Astrocyte (in vitro differentiated cells and primary cell): ENCODE measurements at places on chromosomes 1 and 21. TPM values are rescaled to one million over a fixed set of nuclear protein-coding genes. Genes with fewer than 3 reads are reported as not detected.
A peak's percentile ranks its signal among the peaks of the same experiment; 100 is the strongest.

Gene PPIAL4G
- total RNA-seq, result not detected in 2 replicates

Gene CFHR3
- total RNA-seq, result not detected in 2 replicates

Gene SORT1
- 135 and 138 TPM in 2 replicates for total RNA-seq

Gene LCE2C
- not detected in 2 replicates for total RNA-seq

Gene OVAAL
- total RNA-seq, result not detected in 2 replicates

Gene TSPEAR
- not detected in 2 replicates for total RNA-seq

Gene SPATA21
- not detected in 2 replicates for total RNA-seq

Gene OR2T33
- not detected in 2 replicates for total RNA-seq

Gene RAB3B
- 40.0 and 49.2 TPM in 2 replicates for total RNA-seq

Gene CHODL
- total RNA-seq, result 0.36 and 0.38 TPM in 2 replicates

Gene SMG5
- total RNA-seq, result 75.6 and 81.4 TPM in 2 replicates

Gene HTR1D
- total RNA-seq, result 3.3 and 3.8 TPM in 2 replicates

Gene KIF21B
- total RNA-seq, result 4.7 and 5.6 TPM in 2 replicates

Gene PRKAA2
- 1.6 and 2.4 TPM in 2 replicates for total RNA-seq

Gene SLC1A7
- not detected in 2 replicates for total RNA-seq

Gene PRAMEF15
- total RNA-seq, result not detected in 2 replicates

Gene PPIH
- 23.5 and 28.5 TPM in 2 replicates for total RNA-seq

GRCh38 chr1:72526926-72527325 lies 244.6 kb upstream of the NEGR1 start:
- peak; percentile 87 for DNase-seq

DNA sequence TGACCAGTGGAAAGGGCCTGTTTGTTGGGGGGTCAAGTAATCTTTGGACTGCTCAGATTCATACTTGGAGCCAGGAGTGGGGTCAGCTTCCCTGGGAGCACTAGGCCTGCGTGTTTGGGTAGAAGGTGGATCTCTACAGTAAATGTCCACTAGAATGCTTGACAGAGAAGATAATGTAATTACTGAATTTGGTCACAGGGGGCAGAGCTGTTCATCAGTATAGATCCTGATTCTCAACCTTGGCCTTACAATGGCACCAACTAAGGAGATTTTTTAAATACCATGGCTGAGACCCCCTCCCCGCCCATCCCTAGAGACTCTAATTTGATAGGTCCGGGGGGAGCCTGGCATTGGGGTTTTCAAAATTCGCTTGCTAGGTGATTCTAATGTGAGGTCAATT lies 217.5 kb upstream of the PLXNA2 start:
- DNase-seq, result no peak

DNA sequence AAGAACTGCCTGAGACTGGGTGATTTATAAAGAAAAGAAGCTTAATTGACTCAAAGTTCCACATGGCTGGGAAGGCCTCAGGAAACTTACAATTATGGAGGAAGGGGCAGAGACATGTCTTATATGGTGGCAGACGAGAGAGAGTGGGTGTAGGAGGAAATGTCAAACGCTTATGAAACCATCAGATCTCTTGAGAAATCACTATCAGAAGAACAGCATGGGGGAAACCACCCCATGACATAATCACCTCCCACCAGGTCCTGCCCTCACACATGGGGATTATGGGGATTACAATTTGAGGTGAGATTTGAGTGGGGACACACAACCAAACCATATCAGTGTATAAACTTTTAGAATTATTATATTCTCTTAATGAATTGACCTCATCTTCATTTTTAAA lies 335.9 kb upstream of the DPYD start:
- DNase-seq, result no peak

DNA sequence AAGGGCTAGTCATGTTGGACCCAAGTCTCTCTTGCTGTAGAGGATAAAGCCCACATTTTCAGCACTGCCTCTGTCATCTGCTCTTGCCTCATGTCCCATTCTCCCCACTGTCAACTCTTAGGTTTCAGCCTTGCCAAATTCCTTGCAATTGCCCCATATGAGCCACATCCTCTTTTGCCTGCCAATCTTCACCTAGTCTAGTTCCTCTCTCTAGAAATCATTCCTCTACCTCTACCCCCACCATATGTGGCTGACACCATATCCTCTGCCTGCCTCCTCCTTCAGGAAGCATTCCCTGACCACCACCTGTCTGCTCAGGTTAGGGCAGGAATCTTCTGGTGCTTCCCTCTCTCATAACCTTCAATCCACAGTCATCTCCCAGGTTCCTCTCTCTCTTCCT lies 38.2 kb downstream of the SLC9A1 start:
- DNase-seq, result no peak

DNA sequence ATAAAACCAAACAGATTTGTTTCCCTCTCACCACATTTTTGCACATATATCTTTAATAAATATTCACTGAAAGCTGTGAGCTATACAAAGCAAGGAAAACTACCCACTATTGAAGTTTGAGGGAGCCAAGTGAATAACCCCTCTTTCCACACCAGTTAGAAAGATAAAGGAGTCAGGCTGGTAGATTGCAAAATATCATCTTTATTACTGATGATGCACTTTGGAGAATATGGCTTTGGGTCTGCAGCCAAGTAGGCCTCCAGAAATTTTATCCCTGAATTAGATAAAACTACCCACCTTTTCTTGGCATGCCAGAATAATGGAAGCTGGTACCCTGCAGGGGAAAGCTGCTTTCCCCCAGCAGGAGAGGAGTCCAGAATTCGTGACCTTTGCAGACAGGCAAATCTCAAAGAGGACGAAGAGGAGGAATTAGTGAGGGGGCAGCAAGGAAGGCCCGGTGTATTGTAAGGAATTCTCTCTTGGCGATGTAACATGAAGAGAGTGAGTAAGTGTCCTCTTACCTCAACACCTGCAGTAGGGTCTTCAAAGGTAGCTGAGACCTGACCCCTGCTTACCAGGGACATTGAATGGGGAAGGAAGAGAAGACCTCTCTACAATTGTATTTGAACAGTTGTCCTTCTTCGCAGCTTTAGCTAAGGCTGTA lies 84.7 kb downstream of the LRRC8D start:
- DNase-seq, result no peak

DNA sequence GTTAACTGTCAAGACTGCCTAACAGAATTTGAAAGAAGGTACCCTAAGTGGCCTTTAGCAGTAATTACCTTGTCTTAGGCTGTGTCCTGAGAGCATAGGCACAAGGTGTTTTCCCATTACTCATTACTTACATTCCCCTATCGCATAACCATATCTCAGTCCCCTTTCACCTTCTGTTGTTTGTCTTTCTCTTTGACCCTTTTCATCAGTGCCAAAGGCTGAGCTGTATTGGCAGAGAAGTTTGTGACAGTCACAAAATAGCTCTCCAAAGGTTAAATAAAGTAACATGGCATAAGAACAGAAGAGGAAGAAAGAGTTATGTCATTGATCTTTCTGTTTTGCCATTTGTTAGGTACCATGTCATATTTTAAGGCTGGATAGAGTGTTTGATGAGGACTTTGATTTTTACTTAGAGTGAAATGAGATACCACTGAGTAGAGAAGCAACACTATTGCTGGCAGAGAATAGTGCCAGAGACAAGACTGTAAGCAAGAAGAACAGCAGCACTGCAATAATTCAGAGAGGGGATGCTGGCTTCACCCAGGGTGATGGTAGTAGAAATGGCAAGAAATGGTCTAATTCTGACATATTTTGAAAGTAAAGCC lies 497.8 kb downstream of the TTLL7 start:
- DNase-seq, result no peak

DNA sequence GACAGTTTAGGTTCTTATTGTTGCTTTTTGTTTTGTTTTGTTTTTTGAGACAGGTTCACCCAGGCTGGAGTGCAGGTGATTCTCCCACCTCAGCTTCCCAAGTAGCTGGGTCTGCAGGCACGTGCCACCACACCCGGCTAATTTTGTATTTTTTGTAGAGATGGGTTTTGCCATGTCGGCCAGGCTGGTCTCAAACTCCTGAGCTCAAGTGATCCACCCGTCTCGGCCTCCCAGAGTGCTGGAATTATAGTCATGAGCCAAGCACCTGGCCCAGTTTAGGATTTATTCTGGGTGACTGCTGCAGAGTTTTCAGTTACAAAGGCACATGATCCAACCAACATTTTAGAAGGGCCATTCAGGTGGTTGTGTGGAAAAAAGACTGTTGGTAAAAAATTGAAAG lies 102.0 kb downstream of the SPAG17 start:
- no peak for DNase-seq

DNA sequence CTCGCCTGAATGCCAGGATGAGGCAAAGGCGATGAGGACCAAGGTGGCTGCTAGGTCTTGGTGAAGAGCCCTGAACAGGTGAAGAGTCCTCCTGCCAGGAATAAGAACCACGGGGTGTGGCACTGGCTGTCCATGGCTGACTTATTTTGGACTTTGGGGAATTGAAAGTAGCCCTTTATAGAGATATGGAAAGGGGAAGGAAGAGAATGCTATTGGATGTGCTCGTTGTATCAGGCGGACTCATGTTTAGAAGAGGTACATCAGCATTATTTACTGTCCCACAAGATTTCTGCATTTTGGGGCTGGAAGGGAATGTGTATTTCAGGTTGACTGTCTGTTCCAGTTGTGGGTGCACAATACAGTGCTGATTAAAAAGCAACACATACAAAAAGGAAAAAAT lies 465.8 kb downstream of the DSCAM start:
- no peak for DNase-seq

DNA sequence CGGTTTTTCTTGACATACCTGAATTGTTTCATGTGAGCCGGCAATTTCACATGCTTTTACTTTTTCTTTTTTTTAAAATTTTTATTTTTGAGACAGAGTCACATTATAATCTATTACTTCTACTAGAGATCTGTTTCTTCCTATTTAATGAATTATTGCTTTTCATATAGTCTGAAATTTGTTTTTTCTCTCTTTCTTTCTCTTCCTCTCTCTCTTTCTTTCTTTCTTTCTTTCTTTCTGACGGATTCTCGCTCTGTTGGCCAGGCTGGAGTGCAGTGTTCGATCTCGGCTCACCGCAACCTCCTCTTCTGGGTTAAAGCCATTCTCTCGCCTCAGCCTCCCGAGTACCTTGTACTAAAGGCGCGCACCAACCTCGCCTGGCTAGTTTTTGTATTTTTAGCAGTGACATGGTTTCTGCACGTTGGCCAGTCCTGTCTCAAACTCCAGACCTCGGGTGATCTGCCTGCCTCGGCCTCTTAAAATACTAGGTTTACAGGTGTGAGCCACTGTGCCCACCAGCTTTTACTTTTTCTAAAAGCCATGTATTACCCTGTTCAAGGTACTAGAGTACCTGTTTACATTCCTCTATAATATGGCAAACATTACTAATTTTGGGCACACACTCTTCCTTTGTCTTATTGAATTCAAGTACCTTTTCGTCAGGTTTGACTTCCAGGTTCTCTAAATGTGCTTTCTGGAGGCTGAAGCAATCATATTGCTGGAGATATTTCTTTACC lies 86.5 kb upstream of the RHOU start:
- no peak for DNase-seq

GRCh38 chr1:17187051-17187450 lies 17.9 kb upstream of the PADI1 start:
- DNase-seq, result no peak

GRCh38 chr1:37393173-37394120 lies 80.9 kb upstream of the ZC3H12A start:
- no peak for DNase-seq

- DNase-seq, result no peak
Measured at GRCh38 chr1:88680911-88681622, 3.0 kb upstream of the PKN2 start.

DNA sequence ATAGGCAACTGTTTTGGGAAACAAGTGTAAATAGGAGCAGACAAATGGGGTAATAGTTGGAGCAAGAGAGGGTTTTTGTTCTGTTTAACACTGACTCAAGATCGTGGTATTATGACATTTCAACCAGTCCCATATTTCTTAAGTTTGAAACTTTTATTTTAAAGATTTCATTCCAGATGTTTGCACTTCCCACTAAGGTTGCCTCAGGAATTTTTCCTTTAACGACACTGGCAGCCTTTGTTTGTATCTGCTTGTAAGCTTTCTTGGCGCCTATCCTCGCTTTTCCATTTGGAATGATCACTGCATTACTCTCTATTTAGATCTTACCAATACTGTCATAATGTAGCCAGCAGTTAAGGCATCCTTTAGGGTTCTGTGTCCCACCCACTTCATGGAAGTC lies 67.7 kb downstream of the ALG6 start:
- DNase-seq, result peak; percentile 2

DNA sequence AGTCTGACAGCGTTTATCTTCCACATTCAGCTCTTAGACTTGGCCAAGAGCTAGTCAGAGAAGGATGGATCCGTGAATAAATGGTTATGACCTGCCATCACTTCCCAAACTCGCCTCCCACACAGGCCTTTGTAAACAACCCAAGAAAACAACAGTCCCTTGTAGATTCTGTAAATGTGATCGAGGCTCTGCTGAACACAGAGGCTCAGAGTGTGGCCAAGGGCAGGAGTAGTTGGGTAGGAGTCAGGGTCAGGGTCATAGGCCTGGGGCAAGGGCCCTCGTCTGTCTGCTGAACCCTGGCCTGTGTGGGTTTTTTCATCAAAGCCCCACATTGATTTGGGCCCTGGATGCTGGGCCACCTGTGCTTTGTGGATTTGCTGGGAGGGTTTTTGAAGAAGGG lies 32.7 kb downstream of the NCMAP start:
- no peak for DNase-seq

- DNase-seq, result no peak
Measured at GRCh38 chr1:162390396-162391185, 9.1 kb downstream of the C1orf226 start.

GRCh38 chr1:89364954-89365550 lies 1.2 kb downstream of the GBP6 start:
- DNase-seq, result no peak

DNA sequence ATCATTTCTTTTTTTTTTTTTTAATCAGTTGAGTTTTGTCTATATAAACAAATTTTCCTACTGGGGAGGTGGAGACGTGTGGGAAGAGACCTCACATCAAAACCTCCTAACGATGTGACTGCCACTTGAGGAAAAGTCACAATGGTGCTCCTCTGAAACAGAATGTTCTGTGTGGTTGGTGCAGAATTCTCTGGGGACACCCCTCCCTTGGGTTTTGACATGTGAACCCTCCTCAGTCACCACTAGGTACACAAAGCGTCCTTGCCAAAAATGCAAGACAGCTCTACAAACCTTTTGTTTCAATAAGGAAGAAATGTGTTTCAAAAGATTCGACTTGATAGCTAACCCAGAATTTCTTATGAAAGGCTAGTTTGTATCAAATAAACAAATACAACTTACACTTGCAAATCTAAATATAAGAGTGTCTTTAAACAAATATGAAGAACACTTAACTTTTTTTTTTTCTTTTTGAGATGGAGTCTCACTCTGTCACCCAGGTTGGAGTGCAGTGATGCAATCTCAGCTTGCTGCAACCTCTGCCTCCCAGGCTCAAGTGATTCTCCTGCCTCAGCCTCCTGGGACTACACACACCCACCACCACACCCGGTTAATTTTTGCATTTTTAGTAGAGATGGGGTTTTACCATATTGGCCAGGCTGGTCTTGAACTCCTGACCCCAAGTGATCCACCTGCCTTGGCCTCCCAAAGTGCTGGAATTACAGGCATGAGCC lies 9.3 kb downstream of the SLC25A24 start:
- no peak for DNase-seq

- DNase-seq, result peak; percentile 34
Measured at GRCh38 chr1:25952841-25953401, 44.9 kb downstream of the PAFAH2 start.

GRCh38 chr1:32337855-32338636 lies 2.0 kb upstream of the MARCKSL1 start:
- DNase-seq, result peak; percentile 55

GRCh38 chr1:217881607-217882332 lies 250.6 kb downstream of the SPATA17 start:
- peak; percentile 18 for DNase-seq
